ENCODE measurements at places on chromosomes 16 and 17.

DNA sequence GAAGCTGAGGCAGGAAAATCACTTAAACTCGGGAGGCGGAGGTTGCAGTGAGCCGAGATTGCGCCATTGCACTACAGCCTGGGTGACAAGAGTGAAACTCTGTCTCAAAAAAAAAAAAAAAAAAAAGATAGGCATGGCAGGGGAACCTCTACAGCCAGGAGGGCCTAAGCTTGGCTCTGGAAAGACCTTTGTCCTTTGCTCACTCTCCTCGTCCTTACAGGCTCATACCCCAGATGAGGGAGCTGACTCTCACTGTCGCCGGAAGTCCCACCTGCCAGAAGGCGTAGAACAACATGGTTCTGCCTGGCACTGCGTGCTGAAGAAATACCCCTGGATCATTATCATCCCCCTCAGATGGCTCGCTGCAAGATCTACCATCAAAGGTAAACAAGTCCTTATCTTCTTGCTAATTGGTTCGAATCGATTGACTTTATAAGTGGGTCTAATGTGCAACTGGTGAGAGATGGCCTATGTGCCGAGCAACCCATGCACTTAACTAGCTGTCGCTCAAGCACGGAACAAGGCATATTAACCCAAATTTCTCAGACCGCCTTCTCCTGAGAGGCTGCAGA is 29.7 kb downstream of the RTN4RL1 start:
- no peak for DNase-seq

DNA sequence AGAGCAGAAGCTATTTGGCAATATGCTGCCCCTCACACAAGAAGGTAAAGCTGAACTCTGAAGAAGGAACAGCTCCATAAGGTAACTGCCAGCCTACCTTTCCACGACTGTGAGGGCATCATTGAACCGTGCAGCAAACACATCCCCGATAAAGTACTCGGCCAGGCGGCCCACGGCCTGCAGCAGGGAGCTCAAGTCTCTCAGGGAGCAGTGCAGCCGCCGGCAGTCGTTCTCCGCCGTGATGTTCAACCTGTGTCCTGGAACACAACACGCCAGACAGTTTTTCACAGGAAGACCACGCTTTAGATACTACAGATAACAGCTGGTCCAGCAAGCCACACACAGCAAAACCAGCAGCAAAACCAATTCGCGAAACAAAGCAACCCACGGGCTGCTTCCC is 62.1 kb upstream of the GSG1L start:
- DNase-seq = no peak

DNA sequence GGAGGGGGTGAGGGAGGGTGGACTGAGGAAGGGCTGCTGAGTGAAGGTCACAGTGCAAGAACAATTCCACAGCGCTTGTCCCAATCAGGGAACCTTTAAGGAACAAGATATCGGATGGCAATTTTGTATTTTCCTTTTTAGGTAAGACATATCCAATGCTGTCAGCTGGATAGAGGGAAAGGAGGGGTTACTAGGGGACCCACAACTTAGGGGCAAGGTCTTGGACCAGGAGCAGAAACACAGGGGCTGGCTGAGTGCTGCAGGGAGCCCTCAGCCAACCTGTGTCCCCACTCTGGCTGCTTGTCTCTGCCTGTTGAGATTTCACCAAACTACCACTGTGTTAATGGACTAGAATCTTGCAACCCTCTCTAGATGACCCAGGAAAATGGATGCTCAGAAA is 47.6 kb downstream of the AKAP1 start:
- DNase-seq = no peak

DNA sequence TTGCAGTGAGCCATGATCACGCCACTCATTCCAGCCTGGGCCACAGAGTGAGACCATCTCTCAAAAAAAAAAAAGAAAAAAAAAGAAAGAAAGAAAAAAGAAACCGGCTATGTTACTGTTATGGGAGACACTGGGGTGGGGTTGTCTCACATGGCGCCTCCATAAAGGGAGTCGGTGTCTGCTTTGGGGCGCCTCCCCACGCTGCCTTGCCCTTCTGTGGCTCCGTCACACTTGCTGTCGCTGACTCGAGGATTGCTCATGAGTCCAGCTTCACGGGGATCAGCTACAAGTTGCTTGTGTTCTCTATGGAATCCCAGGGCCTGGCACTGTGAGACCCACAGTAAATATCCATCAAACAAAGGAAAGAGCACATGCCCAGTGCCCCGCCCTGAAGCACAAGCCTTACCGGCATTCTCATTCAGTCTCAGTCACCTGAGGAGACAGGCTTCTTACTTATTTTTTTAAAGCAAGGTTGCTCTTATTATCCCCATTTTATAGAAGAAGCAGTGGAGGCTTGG is 40.6 kb upstream of the ZNF423 start:
- DNase-seq = no peak

DNA sequence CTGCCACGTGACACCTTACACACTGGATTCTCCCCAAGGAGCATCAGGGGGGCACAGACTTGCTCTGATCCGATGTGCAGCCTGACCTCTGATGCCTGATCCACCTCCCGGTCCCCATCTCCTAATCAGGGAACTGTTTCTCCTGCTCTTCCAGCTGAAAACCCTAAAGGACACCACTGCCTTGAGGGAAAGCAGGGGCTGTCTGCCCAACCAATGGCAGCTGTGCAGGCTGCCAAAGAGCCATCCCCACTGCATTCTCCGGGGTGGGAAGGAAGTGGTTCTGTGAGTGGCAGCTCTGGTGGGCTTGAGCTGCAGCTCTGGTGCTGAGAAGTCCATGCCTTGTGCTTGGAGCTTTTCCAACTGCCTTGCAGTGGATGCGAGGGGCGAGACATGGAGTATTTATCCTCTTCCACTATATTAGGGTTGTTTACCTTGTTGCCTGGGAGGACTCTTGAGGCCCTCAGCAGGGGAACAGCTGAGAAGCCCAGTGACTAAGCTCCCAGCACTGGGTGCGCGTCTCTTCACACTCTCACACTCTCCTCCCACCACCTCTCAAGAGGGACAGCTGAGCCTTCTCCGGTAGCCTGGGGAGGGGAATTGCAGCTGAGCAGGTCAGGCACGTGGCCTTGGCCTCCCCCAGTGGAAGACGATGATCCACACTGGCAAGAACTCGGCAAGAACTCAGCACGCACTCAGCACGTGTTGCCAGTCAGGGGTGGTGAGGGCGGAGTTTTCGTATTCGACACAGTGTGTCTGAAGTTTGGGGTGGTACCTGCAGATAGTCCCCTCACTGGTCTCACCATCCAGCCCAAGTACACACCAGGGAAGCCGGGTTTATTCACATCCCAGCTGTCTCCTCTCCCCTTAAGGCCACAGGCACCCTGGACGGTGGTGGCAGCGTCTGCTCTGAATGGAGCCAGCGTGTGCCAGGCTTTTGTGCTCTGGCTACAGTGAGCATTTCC is 21.1 kb upstream of the SPATA32 start:
- peak; percentile 36 for DNase-seq

DNA sequence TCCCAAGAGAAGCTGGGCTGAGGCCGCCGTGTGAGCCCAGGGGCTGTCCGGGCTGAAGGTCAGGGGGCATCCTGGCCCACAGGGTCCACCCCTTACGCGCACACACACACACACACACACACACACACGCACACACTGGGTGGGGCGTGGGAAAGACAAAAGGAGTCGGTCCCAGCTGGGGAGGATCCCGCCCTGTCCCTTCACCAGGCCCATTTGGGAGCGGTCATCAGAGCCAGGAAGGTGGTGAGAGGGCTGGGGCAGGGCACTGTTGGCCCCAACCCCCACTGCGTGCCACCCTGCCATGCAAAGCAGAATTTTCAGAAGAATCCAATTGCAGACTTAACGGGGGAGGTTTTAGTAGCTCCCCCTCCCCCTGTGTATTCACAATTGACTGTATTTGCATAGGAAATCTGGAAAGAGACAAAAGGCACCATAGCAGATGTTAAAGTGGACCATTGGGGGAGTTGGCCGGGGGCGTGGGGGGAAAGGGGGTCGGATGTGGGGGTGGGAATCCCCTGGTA is 11.3 kb upstream of the CD300A start:
- DNase-seq = peak; percentile 49

DNA sequence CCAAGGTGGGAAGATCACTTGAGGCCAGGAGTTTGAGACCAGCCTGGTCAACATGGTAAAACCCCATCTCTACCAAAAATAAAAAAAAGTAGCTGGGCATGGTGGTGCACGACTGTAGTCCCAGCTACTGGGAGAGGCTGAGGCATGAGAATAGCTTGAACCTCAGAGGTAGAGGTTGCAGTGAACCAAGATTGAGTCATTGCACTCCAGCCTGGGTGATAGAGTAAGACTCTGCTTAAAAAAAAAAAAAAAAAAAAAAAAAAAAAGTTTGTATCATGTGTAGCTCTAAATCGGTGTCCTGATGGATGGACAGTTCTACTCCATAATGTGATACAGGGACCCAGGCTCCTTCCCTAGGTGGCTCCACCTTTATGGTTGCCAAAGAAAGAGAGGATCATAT is 497.1 kb upstream of the RBFOX1 start:
- DNase-seq = no peak

DNA sequence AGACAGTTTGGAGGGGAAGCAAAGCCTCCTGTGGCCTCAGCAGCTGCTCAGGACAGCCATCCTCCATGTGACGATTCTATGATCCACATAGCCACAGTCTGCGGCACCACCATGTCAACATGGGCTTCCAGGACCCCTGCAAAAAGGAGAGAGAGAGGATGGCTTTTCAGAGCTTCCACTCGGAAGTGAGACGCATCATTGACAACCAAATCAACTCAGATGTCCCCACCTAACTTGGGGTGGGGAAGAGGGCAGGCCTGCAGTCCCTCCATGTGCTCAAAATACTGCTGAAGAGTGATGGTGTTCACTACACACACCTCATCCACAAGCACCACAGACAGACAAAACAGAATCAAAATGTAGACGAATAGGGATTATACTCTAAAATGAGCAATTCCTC is 5.9 kb upstream of the METTL16 start:
- no peak for DNase-seq

- DNase-seq = peak; percentile 31
These were observed 304.1 kb upstream of the C16orf82 start for GRCh38 chr16:26762594-26762993.

GRCh38 chr16:1158456-1159324 is 5.8 kb downstream of the CACNA1H start:
- peak; percentile 67 for DNase-seq

Data from kidney (tissue), 22 donors.